ENCODE measurements at places on chromosomes 13 and 19. TPM values are rescaled to one million over a fixed set of nuclear protein-coding genes. Genes with fewer than 3 reads are reported as not detected.

Gene LILRB2
- not detected for total RNA-seq

Gene SPART
- 16.6 TPM for total RNA-seq

Gene ZNF709
- 1.7 TPM for total RNA-seq

Gene GJB2
- 0.32 TPM for total RNA-seq

Gene ZNF253
- 15.7 TPM for total RNA-seq

Gene KLK10
- not detected for total RNA-seq

Gene SULT2B1
- total RNA-seq = not detected

Gene SLC25A23
- 27.5 TPM for total RNA-seq

Gene C19orf53
- total RNA-seq = 112 TPM

Gene IL17D
- total RNA-seq = 0.13 TPM

Gene PPM1N
- total RNA-seq = 3.2 TPM

Gene AKAP8L
- total RNA-seq = 86.7 TPM

Gene LILRB3
- total RNA-seq = 1.5 TPM

Gene UBE2S
- 333 TPM for total RNA-seq

Gene LSR
- 25.9 TPM for total RNA-seq

Gene IGFL2
- total RNA-seq = not detected
